ENCODE measurements at places on chromosomes 12 and 14.

DNA sequence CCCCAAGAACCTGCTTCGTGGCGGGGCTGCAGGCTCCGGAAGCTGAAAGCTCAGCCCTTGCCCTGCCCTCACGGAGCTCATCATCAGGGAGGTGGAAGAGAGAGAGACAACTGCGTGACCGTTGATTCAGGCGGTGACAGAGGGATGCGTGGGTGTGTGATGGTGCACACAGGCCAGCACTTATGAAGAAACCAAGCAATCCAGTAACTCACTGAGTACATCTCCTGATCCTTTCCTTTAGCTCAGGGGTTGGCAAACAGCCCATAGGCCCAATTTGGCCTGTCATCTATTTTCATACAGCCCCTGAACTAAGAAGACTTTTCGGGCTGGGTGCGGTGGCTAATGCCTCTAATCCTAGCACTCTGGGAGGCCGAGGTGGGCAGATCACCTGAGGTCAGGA lies 49.9 kb downstream of the TESC start:
- no peak for DNase-seq

DNA sequence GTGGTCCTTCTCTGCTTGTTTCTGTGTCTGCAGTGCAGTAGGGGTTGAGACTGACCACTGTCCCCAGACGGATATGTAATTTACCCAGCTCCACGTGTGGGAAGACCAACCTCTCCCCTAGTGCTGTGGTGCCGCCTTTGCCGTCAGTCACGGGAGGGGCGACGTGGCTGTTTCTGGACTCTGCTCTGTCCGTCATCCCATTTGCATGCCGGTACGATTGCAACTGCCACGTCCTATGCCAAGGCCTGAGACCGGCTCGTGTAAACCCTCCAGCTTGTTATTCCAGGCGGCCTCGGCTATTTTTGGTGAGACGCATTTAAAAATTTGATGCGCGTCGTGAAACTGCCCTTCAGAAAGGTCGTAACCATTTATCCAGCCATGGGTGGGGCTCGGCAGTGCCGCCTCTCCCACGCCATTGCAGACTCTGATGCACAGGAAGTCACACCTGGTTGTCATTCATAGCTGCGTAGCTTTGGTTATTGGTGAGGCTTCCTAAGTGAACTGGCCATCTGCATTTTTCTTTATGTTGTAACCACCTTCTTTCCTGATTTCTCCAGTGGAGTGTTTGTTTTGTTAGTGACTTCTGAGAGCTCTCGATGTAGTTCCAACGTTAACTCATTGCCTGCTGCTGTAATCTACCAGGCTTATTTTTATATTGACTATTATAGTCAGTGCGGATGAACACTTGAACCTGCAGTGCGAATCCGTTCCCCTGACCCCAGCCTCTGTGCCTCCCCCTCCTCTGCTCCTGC lies 75.1 kb downstream of the ADGRD1 start:
- no peak for DNase-seq

- DNase-seq = no peak
Measured at GRCh38 chr12:6700646-6701051, at the start of gene PIANP. Gene PIANP, minus strand, starts transcription at chr12:6700815. Its CDS starts 2,754 bp downstream, at chr12:6698061.

DNA sequence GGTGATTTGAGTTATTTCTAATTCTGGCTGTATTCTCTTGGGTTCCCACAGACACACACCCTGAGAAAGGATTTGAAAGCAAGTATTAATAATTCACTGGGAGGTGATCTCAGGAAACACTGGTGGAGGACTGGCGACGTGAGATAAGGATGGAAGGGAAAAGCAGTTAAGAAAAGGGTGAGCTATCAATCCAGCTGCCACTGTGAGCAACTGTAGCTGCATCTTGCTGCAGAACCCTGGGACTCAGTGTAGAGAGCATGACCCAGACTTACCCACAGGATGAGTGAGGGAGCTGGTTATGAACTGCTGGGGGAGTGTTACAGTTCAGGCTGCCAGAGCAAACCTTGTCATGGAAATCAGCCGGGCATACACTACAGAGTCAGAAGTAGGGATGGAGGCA lies 71.9 kb downstream of the RESF1 start:
- no peak for DNase-seq

GRCh38 chr12:132986885-132987225 lies 688 bp downstream of the ZNF26 start:
- DNase-seq = no peak

- DNase-seq = no peak
Measured at GRCh38 chr12:130832561-130833209, 6.4 kb downstream of the STX2 start.

- no peak for DNase-seq
Measured at GRCh38 chr12:18457362-18457761, 196.0 kb downstream of the PIK3C2G start.

- no peak for DNase-seq
Measured at GRCh38 chr12:75727577-75727976, 216.2 kb upstream of the KRR1 start.

GRCh38 chr14:89382901-89383845 lies 33.9 kb downstream of the FOXN3 start:
- no peak for DNase-seq

DNA sequence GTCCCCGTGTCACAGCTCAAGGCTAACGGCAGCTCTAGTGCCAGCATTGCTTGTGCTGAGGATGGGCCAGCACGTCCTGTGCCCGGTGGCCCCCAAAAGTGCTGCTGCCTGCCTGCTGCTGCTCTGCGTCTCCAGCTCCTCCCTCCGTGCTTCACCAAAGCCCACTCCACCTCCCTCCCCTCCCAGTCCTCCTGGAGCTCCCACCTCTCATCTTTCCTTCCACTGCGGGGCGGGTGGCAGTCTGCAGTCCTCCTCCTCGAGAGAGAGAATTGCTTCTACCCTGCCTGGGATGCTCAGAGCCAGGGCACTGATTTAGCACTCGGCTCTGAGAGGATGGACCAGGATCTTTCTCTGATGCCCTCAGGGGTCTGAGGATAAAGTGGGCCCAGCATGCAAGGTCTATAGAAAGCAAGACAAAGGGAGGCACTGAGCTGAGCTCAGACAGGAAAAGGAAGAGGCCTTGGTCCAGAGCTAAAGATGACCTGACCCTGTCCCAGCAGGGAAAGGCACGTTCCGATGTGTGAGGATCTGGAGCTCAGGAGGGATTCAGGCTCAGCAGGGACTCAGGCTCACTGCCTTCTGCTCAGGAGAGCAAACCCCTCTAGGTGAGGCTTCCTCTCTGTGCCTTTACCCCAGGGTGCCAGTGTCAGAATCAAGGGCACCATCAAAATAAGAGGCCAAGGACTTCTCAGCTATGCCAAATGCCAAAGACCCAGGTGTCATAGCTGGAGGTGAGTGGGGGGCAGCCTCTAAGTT lies 113.1 kb upstream of the FKBP4 start:
- no peak for DNase-seq

DNA sequence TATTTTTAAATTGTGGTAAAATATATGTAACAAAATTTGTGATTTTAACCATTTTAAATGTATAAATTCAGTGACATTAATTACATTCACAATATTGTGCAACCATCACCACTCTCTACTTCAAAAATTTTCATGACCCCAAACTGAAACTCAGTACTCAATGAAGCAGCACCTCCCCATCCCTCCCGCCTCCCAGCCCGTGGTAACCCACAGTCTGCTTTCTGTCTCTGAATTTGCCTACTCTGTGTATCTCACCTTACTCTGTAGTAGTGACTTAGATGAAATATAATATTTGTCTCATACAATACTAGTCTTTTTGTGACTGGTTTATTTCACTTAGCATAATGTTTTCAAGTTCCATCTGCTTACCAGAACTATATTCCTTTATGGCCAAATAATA lies 36.2 kb downstream of the EML1 start:
- no peak for DNase-seq

DNA sequence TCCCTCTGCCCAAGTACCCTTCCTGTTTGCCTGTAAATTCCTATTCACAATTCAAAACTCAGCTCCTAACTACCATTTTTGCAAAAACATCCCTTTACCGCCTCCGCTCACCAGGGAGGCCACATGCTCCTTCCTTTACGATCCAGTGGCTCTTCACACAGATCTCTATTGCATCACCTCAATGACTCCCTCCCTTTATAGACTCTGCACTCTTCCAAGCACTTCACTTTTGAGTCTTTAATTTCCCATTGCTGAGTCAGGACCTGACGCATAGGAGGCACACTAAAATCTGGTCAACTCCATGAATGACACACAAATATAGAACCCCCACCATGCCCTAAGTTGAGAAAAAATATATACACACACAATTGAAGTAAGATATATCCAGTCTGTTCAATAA lies 45.9 kb downstream of the PPP1R13B start:
- no peak for DNase-seq

- DNase-seq = no peak
Measured at GRCh38 chr14:91520138-91520537, 10.0 kb upstream of the PPP4R3A start.

DNA sequence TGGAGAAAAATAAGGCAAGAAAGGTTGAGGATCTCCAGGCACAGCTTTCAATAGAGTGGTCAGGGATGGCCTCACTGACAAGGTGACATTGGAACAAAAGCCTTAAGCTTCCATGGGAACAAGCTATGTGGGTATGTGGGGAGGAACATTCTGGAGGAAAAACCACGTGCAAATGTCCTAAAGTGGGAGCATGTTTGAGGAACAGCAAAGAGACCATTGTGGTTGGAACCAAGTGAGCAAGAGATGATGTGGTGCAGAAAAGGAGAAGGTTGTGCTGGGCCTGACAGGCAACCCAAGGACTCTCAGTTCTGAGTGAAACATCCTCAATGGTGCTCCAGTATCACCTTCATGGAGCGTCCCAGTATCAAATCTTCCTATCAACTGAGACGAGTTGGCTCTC lies 184.0 kb downstream of the CAND1 start:
- no peak for DNase-seq

- no peak for DNase-seq
Measured at GRCh38 chr14:74619672-74620131, 7.7 kb upstream of the LTBP2 start.

GRCh38 chr14:34623506-34623905 lies 6.4 kb downstream of the SNX6 start:
- no peak for DNase-seq

DNA sequence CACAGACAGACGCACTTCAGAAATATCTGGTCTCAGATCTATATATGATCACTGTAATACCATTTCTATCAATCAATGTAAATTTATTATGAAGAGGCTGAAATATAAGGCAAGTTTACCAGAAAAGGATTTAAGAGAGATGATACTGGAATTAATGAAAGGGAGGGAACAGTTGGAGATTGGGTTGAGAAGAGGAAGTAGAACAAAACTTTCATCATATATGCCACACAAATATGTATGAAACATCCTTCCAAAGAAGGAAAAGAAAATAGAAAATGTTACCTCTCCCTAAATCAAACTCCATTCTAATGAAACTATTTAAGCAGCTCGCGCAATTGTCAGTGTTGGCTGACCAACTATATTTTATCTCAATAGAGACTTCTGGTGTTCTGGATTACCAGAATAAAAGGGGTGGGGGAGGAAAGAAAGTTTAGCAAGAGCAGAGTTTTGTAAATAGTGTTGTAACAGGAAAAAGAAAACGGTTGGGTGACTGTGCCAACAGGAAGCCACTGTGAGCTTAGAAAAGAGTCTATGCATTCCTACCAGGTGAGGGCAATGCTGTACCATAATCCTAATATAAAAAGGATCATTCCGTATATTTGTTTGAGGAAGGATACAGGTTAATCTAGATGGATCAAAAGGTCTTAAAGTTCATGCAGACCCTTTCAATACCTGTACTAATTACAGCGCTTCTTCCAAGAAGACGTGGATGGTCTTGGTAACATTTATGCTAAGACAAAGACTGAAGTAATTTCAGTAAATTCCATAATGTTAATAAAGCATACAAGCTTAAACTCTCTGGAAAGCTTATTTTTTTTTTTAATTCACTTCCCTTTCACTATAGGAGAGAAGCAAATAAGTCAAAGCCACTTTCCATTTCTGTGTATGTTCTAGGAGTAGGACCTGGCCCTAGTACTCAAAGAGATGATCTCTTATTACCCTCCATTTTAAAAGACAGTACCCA lies 14.5 kb upstream of the LLPH start:
- no peak for DNase-seq

- no peak for DNase-seq
Measured at GRCh38 chr14:84228702-84229101, 1301.2 kb upstream of the FLRT2 start.

- DNase-seq = no peak
Measured at GRCh38 chr12:132543298-132544079, 53.5 kb downstream of the FBRSL1 start.

- DNase-seq = no peak
Measured at GRCh38 chr14:20583908-20584307, 3.9 kb downstream of the RNASE11 start.

DNA sequence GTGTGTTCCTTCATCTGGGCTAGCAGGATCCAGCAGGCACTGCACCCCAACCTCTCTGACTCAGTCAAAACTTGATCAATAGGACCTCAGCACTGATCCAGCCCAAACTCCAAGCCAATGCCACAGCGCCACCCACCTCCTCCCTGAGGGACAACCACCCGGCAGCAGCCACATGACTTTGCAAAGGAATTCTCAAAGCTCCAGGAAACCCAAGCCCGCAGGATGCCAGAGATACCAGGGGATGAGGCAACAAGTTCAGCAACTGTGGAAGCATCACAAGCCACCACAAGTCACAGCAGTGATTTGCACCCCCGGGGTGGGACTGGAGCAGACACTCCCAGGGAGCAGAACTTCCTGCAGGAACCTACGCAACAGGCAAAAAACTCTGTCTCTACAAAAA lies 37.3 kb downstream of the ACTN1 start:
- no peak for DNase-seq

- no peak for DNase-seq
Measured at GRCh38 chr12:52493172-52493571, at the start of gene KRT6A. Gene KRT6A, minus strand, starts transcription at chr12:52493257. Its CDS starts 69 bp downstream, at chr12:52493188.

GRCh38 chr12:126347421-126347820 lies 1282.2 kb downstream of the AACS start:
- DNase-seq = no peak

- DNase-seq = no peak
Measured at GRCh38 chr12:51214895-51215294, 3.0 kb downstream of the POU6F1 start.

DNA sequence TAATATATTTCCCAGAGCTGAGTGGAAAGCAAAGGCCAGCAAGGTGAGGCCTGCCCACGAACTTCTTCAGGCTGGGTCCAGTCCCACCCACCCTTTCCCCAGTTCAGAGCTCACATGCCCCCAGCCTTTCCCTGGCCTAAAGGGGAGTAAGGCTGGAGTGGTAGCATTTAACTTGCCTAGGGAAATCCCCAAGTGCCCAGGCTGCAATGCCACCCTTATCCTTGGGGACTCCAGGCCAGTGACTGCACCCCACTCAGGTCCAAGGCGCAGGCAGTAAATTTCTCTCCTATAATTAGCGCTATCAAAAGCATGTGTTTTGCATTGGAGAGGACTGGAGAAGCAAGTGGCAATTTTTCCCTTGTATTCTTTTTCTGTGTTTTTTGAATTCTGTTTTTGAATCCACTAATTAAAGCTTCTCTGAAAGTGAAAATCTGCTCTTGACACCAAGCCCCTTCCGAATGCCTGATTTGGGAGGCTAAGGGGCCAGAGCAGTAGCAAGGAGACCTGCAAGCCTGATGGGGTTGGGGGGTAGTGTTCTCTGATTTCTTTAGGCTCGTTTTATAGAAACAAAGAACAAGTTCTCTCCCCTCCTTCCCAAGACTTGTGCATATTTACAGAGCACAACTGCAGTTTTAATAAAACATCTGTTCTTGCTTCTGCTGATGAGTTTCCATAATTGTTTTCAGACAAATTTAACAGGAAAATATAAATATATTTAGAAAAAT lies 3.5 kb upstream of the HOXC6 start:
- DNase-seq = no peak

GRCh38 chr14:74978416-74978947 lies 23.1 kb upstream of the PGF start:
- DNase-seq = no peak

- no peak for DNase-seq
Measured at GRCh38 chr14:65976761-65977404, 509.3 kb upstream of the CCDC196 start.

GRCh38 chr12:12715459-12716150 lies 1.6 kb upstream of the CDKN1B start:
- DNase-seq = no peak
